Glutamatergic neuron (in vitro differentiated cells): ENCODE measurements at places on chromosomes 12 and 14. TPM values are rescaled to one million over a fixed set of nuclear protein-coding genes. Genes with fewer than 3 reads are reported as not detected.

GRCh38 chr12:13258197-13258596, 61.7 kb downstream of the EMP1 start:
- H3K27ac ChIP-seq: peak overlapping the region; percentile 36
- H3K4me1 ChIP-seq: peaks cover 8% of the 10 kb centered on the region
- no peaks in the 10 kb centered on the region for H3K27me3 ChIP-seq
- no peak overlapping the region for H3K4me3 ChIP-seq
- H3K36me3 ChIP-seq: no peaks in the 10 kb centered on the region

DNA sequence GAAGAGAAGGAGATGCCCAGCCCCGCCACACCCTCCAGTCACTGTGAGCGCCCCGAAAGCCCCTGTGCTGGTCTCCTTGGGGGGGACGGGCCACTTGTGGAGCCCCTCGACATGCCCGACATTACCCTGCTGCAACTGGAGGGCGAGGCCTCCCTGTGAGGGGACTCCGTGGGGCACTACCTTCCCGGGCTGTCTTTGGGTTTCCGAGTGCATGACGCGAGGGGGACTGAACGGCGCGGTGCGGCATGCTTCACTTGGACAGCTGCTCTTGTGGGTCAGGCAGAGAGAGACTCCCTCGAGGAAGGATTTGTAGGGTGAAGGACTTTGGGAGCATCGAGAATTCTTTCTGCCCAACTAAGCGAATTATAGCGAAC, 1.1 kb downstream of the CCDC184 start:
- H3K4me3 ChIP-seq: peak overlapping the region; percentile 92
- H3K27me3 ChIP-seq: peaks cover 17% of the 10 kb centered on the region
- peak overlapping the region; percentile 79 for H3K27ac ChIP-seq

DNA sequence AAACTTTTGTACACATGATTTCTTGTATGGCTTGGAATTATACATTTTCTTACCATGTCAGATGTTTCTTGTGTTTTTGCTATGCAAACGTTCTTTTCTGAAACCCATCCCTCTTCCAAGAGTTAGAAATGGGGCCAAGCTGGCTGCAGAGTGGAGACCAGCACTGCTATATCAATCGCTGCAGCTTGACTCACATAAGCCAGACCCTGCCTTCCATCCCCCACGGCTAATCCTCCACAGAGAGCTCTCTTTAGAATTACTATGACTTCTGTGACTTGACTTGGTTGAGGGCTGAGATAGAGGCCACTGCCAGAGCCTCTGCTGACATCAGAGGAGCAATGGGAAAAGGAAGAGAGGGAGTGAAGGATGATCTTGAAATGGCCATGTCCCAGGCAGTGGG, 147.9 kb downstream of the DACT1 start:
- no peaks in the 10 kb centered on the region for H3K27me3 ChIP-seq
- no peaks in the 10 kb centered on the region for H3K36me3 ChIP-seq
- no peak overlapping the region for H3K4me3 ChIP-seq
- peaks cover 10% of the 10 kb centered on the region for H3K4me1 ChIP-seq

DNA sequence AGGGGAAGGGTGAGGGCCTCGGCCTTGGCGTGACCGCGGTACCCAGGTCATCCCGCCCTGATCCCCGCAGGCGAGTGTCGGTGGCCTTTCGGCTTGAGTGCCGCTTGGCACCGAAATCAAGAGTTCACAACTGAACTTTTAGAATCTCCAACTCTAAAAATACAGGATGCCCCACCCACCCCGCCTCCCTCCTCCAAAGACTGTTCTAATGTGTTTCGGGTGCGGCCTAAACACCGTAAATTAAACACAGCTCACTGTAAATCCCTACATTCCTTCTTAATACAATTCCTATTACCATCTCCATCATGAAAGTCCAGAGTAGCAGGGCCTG, 11.4 kb downstream of the SCNN1A start:
- no peaks in the 10 kb centered on the region for H3K36me3 ChIP-seq
- DNase-seq: no peak
- H3K4me3 ChIP-seq: peak overlapping the region; percentile 44
- no peak overlapping the region for H3K27ac ChIP-seq
- no peaks in the 10 kb centered on the region for H3K27me3 ChIP-seq
- no peaks in the 10 kb centered on the region for H3K4me1 ChIP-seq

- H3K4me1 ChIP-seq: no peaks in the 10 kb centered on the region
- no peaks in the 10 kb centered on the region for H3K36me3 ChIP-seq
- no peaks in the 10 kb centered on the region for H3K27me3 ChIP-seq
- no peak overlapping the region for H3K4me3 ChIP-seq
Measured at GRCh38 chr12:83179999-83180398, 493.3 kb downstream of the TMTC2 start.

Gene ARHGAP5
- total RNA-seq: 73.8 TPM

Gene PZP
- total RNA-seq: not detected

Gene AQP5
- total RNA-seq: not detected
